ENCODE measurements at places on chromosomes 4 and X.

- DNase-seq = no peak
Observed at GRCh38 chr4:182604953-182605352, 312.2 kb downstream of the DCTD start.

DNA sequence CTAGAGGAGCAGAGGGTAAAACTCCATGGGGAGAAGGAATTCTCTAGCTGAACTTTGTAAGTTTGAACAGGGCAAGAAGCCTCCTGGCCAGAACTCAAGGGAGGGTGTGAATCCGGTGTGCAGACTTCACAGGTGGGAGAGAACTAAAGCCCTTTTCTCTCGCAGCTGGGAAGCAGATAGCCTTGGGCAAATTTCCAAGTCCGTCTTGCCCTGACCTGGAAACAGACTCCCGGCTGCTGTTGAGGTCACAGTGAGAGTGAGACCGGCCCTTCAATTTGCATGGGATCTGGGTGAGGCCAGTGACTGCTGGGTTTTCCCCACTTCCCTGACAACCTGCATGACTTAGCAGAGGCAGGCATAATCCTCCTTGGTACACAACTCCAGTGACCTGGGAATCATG lies 94.5 kb upstream of the ZNF827 start:
- no peak for DNase-seq

DNA sequence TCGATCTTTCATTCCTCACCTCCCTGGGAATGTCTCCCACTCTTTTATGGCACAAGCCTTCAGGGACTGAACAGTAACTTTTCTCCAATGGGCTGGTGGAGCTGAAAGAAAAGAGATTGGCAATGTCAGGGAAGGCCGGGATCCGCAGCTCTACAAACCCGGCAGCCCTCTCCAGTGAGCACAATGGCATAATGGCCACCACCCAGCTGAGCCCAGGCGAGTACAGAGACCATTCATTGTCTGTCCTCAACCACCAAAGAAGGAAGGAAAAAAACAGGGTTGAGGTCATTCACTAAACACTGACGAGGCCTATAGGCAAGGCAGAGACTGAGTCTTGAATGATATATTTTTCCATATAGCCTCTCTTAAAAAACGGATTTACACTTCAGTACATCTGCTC lies 3.6 kb downstream of the GEMIN8 start:
- DNase-seq = no peak

DNA sequence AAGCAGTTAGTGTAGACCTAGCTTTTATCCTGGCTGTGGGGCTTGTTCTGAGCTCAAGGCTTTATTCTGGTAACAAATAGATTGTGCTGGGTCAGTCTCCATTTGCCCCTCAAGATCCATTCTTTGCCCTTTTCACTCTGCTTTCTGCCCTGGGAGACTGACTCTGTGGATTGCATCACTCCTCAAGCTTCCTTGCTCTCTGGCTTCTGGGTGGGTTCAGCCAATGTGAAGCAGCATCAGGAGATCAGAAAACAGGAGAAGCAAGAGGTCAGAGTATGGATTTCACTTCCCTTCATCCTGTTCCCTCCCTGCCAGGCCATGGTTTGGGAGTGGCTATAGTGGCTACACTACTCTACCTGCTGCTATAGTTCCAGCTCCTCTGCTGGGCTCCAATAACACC lies 184.1 kb upstream of the NDP start:
- DNase-seq = no peak

DNA sequence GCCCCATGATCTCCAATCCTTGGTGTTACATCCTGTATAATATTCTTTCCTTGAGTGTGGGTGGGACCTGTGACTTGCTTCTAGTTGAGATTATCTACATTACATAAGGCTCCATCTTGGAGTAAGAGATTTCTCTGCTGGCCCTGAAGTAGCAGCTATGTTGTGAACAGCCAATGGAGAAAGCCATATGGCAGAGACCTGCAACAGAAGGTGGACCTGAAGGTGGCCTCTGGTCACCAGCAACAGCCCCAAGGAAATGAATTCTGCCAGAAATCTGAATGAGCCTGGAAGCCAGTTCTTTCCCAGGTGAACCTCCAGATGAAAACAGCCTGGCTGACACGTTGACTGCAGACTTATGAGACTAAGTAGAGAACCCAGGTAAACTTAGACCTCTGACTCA lies 2.3 kb upstream of the INTS6L start:
- no peak for DNase-seq

DNA sequence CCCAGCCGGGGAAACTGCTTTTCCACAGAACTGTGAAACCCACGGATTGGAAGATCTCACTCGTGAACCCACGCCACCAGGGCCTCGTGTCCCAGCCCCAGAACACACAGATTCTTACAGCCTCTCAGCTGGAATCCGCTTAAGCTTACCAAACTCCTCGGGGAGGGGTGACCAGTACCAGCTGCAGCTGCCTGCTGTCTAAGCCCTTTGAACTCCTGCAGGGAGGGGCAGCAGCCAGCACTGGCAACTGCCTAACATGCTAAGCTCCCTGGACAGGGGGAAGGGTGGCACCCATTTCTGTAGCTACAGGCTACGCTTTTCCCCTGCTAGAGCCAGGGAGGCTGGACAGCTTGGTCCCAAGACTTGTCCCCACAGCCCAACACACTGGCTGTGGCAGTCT lies 38.4 kb downstream of the TBL1X start:
- DNase-seq = no peak

DNA sequence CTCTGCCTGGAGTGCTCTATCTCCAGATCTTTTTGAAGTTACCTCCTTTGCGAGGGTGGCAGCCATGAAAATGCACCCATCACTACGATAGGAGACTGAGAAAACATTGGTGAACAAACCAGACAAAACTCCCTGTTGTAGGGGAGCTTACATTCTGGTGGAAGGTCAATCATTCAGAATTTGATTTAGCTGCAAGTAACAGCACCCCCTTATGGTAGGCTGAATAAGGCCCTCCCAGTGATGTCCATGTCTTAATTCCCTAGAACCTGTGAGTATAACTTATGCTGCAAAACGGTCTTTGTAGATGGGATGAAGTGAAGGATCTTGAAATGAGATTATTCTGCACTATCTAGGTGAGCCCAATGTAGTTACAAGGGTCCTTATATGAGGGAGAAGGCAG lies 5.6 kb upstream of the TEC start:
- no peak for DNase-seq

DNA sequence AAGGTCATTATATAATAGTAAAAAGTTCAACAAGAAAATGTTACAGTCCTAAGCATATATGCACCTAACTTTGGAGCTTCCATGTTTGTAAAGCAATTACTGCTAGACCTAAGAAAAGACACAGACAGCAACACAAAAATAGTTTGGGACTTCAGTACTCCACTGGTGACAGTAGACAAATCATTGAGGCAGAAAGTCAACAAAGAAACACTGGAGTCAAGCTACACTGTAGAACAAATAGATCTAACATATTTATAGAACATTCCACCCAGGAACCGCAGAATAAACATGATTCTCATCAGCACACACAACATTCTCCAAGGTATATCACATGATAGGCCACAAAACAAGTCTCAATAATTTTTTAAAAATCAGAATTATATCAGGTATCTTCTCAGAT lies 42.6 kb downstream of the ARFIP1 start:
- DNase-seq = no peak

DNA sequence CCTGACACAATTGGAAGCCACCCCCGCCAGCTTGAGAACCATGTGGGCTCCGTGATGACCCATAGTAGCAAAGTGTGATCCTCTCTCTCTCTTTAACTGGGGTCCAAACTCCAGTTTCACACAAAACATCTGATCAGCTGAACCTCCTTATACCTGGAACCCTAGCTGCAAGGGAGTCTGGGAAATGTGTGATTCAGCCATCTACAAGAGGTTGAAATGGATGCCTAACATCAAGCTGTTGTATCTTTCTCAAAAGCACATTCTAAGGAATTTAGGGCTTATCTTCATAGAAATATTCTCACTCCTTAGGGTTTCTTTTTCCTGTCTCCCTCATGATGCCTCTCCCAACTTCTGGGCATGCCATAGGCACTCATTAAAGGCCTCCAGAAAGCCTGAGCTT lies 126.0 kb downstream of the BCOR start:
- DNase-seq = no peak

- no peak for DNase-seq
Observed at GRCh38 chrX:77436682-77437081, 10.5 kb upstream of the FGF16 start.

DNA sequence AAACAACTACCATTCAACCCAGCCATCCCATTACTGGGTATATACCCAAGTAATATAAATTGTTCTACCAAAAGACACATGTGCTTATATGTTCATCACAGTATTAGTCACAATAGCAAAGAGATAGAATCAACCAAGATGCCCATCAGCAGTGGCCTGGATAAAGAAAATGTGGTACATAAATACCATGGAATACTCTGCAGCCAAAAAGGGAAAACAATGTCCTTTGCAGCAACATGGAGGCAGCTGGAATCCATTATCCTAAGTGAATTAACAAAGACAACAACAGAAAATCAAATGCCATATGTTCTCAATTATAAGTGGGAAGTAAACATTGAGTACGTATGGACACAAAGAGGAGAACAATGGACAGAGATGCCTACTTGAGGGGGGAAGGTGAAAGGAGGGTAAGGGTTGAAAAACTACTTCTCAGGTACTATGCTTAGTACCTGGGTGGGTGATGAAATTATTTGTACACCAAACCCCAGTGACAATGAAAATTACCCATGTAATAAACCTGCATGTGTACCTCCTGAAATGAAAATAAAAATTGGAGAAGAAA lies 632.1 kb upstream of the AADAT start:
- DNase-seq = no peak

DNA sequence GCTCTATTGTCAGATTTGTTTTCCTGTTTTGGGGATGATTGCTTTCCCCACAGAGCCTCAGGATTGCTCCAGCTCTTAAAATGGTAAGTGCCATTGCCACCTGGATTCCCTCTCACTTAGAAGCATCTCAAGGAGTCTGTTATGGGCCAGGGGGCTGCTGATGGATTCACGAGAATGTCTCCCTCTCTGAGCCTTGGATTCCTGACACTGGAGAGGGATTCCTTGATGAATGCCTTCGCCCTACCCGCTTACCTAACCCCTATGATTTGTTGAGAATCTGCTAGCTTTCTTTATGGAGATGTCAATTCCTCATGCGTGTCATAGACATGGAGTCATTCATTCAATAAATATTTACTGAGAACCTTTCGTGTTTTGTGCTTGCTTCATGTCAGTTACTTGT lies 36.9 kb upstream of the TENM3 start:
- no peak for DNase-seq
